ENCODE measurements at places on chromosomes 16 and 17.

- peak; percentile 69 for DNase-seq
Observed at GRCh38 chr16:1770328-1771187, 785 bp downstream of the NME3 start.

GRCh38 chr17:18217412-18218015 lies 7.9 kb upstream of the LLGL1 start:
- DNase-seq = peak; percentile 83

DNA sequence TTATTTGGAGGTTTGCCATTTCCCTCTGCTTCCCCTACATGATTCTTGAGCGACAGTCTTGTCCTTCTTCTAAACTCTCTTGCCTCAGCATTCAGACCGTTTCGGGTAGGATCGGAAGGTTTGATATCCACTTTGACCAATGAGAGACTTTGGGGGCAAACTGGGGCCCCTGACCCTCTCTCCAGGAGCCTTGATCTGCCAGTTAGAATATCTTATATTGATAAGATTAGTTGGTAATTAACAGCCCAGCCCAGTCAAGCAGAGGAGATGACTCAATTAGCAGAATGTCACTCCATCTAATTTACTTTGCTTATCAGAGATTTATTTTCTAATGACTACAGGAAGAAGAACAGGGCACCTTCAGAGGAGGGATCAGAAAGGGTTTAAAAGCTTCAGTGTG lies 532.8 kb downstream of the XYLT1 start:
- no peak for DNase-seq

GRCh38 chr17:7593296-7593695 lies 3.4 kb upstream of the SOX15 start:
- DNase-seq = no peak

GRCh38 chr16:24253192-24253591 lies 2.9 kb upstream of the CACNG3 start:
- DNase-seq = peak; percentile 42

GRCh38 chr16:19294156-19294649 lies 8.7 kb downstream of the CLEC19A start:
- DNase-seq = peak; percentile 58

- no peak for DNase-seq
Observed at GRCh38 chr16:89174055-89174827, 2.7 kb downstream of the CDH15 start.

GRCh38 chr17:37064206-37064605 lies 115.5 kb downstream of the AATF start:
- DNase-seq = no peak

GRCh38 chr16:62583414-62583813 lies 547.2 kb upstream of the CDH8 start:
- no peak for DNase-seq

- no peak for DNase-seq
Observed at GRCh38 chr17:43874293-43874692, 27.3 kb downstream of the CD300LG start.

GRCh38 chr16:85677383-85677967 lies 11.3 kb downstream of the GINS2 start:
- no peak for DNase-seq

DNA sequence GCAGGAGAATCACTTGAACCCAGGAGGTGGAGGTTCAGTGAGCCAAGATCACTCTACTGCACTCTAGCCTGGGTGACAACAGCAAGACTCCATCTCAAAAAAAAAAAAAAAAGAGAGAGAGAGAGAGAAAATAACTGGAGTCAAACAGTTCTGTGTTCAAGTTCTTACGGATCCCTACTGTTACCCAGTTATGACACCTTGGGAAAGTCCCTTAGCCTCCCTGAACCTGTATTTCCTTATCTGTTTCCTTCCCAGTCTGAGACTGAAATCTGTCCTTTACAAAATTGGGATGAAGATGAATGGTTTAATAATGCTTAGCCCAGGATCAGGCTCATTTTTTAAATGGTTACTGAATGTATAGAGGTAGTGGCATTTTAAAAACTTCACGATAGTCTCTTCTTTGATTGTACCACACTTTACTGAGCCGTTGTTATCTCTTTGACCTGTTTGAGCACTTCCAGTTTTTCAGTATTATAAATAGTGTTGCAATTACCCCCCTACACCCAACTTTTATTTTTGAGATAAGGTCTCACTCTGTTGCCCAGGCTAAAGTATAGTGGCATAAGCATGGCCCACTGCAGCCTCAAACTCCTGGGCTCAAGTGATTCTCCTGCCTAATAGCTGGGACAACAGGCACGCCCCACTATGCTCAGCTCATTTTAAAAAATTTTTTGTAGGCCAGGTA lies 17.1 kb downstream of the ZNF768 start:
- no peak for DNase-seq

- no peak for DNase-seq
Observed at GRCh38 chr16:87860553-87861299, 8.6 kb downstream of the SLC7A5 start.

DNA sequence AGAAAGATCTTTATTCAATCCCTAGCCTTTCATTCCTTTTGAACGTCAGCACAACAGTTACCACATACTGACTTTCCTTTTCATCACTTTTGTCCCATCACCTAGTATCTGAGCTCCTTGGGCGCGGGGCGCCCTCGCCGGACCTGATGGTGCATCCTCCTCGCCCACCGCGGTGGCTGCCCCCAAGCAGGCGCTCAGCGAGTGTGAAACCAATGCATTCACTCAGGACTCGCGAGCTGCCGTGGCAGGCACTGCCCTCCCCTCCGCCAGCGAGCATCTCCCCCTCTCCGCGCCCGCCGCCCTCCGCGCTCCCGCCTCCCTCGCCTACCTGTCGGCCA lies 756 bp downstream of the KLHL11 start:
- peak; percentile 67 for DNase-seq

GRCh38 chr16:57261806-57262205 lies 16.7 kb downstream of the ARL2BP start:
- DNase-seq = no peak

DNA sequence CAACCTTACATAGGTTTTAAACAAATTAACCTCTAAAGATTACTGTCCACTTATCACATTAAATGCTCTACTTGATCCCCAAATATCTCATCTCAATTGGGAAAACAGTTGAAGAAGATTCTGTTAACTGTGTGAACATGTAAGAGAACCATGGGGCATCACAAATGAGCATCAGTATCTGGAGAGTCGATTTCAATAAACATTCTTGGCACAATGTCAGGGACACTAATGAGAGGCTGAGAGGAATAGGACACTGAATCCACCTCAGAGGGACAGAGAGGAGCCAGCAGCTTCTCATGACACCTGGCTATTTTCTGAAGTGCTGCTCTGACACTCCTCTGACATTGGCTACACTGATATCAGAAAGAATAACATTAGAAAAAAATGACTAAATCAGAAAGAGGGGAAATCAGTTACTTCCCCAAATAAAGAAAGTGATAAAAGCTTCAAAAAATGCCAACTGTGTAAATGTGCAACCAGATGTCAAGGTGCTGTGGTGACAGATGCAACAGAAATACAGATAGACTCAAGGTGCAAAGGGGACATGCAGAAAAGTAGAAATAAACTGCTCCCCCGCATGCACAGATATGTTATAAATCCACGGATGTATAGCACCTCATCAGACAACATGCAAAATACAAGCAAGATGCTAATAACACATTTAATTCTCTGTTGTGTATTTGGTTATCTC lies 67.4 kb downstream of the SNX11 start:
- DNase-seq = no peak

DNA sequence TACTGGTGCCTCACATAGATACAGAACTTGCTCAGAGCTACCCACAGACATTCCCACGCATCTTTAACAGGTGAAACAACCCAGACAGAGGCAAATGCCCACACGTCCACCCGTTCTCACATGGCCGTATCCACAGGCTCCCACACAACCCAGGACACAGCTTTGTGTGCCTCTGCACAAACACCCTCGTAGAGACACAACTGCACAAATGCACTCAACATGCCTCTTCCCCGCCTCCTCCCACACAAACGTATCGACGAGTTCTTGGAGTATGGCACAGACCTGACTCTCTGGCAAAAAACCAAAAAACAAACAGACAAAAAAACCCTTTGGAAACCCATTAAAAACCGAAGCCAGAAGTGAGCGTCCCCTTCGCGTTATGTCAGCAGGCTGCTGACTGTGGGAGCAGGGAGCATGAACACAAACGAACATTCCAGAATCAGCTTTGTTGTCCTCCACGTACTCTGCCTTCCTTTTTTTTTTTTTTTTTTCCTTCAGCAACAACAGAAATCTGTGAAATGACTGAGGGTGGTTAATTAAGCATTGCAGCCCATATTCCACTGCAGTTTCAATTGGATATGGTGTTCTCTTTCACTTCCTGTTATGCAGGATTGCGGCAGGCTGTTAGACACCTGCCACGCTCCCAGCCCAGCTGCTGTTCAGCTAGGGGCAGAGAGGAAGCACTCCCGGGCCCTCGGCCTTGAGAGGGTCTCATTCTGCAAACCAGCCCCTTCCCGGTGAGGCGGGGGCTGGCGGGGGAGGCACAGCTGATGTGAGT lies 313.7 kb downstream of the MAF start:
- peak; percentile 38 for DNase-seq

DNA sequence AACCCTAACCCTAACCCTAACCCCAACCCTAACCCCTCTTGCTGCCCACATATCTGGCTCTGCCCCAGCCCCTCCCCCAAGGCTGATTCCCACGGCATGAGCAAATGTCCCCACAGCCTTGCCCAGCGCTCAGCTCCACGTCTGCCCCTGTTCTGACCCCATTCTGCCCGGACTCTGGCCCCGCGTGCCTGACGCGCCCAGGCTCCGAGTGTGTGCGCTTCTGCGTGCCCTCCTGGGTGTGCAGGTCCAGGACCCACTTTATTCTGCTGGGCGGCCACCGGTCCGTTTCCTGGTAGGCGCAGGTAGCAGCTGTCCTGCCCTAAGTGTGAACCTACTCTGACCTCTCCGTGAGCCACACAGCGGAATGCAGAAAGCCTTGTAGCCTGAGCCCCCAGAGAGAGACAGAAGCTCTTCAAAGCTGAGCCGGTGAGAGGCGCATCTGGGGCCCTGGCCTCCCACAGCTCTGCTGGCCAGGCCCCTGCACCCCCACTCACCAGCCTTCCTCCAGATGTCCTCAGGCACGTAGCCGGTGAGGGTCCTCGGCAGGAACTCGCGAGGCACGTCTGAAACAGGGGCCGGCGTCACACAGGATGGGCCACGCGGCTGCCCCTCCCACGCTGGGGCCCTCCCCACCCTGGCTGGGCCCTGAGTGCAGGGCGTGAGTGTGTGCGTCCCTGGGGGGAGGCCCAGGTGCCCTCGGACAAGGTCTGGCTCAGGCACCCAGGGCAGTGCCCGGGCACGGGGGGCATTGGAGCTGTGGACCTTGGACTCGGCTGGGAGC lies 14.0 kb upstream of the PABPN1L start:
- DNase-seq = no peak

DNA sequence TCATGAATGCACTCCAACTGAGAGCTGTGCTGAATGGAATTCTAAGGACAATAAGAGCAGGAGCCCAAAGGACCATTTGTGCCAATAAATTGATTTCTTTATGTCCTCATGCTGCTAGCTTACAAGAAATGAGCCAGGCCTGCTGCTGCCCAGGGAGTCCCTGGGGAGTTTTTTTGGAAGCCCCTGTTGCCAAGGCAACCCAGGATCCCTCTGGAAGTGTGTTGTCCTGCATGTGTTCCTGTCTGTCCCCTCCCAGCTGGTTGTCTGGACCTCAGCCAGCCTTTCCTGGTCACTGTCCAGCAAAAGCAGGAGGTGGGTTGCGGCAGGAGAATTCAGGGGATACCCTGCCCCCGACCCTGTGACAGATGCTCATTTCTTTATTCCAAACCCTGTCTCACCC lies 51.0 kb upstream of the GPRC5B start:
- no peak for DNase-seq

Data from stimulated activated CD4-positive, alpha-beta T cell treated with anti-CD3 and anti-CD28 coated beads, Interleukin-2, amount 100 ng/mL, for 24 hours (primary cell).